ENCODE measurements at places on chromosomes 5 and 9.

DNA sequence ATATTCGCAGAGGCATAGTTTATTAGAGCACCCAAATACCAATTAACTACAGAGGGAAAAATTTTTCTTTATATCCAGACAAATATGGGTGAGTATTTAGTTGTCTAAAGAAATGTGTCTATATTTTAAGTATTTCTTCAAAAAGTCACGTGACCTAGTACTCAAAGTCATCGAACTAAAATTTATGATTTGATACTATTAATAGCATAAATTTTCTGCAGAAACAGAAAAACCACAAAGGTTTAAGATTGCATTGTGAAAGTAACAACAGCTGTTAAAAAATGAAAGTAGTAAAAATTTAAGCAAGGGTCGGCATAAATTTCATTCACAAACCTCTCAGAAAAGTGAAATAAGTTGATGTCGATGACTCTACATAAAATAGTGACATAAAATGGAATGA lies 323.9 kb upstream of the RORB start:
- no peak for DNase-seq

DNA sequence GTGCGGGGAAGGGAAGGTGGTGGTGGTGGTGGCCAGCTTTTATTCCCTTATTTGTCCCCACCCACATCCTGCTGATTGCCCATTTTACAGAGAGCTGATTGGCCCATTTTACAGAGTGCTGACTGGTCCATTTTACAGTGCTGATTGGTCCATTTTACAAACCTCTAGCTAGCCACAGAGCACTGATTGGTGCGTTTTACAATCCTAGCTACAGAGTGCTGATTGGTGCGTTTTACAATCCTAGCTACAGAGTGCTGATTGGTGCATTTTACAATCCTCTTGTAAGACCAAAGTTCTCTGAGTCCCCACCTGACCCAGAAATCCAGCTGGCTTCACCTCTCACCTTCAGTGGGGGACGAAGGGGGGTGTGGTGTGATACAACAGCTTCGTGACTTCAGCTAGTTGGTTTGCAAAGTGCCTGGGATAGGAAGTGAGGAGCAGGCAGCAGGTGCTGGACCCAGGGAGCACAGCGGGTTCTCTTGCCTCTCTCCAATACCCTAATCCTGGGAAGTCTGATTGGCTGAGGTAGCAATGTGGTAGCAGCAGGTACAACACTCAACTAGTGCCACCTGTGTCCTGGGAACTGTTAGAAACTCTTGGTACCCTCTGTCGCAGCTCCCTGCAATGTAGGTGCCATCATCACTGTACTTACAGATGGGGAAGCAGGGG lies 92.1 kb downstream of the BARX1 start:
- no peak for DNase-seq

- DNase-seq: peak; percentile 43
Measured at GRCh38 chr9:126309427-126310189, 17.0 kb upstream of the MVB12B start.

DNA sequence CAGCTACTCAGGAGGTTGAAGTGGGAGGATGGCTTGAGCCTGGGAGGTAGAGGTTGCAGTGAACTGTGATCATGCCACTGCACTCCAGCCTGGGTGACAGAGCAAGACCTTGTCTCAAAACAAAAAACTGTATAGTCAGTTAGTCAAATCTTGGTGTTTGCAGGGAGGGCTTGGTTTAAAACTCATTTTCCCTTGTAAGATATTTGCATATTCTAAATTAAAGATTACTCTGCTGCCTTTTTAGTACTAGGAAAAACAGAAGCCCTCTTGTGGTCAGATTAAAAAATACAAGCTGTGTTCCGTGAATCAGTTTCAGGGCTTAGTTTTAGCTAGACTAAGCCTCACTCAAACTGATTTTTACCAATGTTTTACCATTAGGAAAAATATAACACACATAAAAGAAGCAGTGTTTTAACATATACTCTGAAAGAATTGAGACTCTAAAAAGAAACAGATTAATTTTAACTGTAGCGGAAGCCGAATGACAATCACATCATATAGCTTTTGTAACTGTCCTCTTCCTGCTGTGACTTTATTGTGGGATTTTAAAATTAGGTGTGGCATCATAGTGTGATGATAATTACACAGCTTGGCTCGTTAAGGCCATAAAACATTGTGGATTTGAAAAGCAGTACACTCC lies 84.9 kb upstream of the BASP1 start:
- DNase-seq: peak; percentile 41

- no peak for DNase-seq
Measured at GRCh38 chr5:111017731-111018130, 53.8 kb upstream of the TSLP start.

GRCh38 chr9:107739601-107740082 lies 250.1 kb upstream of the KLF4 start:
- no peak for DNase-seq

- DNase-seq: no peak
Measured at GRCh38 chr5:90613918-90614504, 55.4 kb downstream of the ADGRV1 start.

- no peak for DNase-seq
Measured at GRCh38 chr9:10015755-10016154, 597.0 kb downstream of the PTPRD start.

DNA sequence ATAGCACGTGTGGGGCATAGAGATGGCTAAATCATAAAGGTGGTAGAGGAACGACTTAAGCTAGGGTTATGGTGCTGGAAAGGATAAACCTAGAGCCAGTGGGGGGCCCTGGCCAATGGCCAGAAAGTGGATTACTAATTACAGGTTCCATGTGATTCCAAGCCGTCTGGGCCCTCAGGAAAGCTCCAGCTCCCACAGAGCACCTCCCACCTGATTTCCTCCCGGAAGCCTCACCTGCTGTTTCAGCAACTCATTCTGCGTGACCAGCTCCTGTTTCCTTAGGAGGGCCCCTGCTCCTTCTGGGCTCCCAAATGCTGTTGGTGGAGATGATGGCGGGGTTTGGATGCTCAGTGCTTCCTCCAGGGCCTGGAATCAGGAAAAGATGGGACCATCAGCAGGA lies 16.2 kb downstream of the GPX3 start:
- no peak for DNase-seq

DNA sequence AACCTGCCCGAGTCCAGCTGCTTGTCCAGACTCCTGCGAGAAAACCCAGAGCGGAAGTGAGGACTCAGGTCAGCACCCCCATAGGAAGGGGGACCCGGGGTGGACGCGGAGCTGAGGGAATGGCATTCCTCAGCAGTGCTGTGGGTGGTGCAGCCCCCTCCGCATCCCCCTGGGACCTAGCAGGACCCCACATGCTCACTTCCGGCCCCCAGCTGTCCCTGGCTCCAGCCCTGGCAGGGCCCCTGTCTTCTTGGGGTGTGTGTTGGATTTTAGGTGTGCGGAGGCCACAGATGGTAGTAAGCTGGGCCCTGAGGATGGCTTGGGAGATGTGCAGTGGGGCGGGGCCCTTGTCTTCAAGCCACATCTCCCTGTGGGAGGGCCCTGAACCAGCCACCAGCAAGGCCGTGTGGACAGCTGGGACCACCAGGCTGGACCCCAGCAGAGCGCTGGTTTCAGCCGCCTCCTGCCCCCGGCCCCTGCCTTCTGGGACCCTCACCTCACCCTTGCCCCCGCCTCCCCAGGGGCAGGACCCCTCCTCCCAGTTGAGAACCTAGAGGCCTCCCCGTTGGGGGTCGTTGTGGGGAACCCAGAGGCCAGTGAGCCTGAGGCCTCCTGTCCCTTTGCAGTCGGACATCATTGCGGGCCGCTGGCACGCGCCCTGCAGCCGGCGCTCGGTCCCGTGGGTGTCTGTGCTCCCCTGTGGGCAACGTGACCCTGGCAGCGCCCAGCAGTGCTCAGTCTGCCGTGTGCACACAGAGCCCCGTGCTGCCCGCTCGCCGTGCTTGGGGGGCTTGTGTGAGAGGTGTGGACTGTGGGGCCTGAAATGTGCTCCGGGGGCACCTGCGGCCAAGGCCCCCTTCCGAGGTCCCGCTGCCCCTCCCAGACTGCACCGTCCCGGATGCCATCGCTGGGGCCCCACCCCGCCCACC lies 10.8 kb upstream of the SLC9A3 start:
- DNase-seq: no peak

DNA sequence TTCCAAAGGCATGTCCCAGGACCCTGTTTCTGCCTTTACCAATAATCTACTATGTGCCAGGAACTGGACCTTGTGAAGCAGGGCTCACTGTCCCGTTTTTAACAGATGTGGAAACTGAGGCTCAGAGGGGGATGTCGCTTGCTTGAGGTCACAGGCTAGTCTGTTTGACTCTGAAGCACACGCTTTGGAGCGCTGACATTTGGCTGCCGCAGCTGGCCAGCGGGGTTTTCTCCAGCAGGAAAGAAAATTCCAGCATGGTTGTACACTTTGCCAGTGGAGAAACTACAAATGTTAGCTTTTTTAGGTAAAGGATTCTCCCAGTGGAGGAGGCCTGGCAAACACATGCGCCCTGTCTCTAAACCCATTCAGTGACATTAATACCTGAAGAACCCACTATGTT lies 50.5 kb downstream of the SH3PXD2B start:
- DNase-seq: no peak

DNA sequence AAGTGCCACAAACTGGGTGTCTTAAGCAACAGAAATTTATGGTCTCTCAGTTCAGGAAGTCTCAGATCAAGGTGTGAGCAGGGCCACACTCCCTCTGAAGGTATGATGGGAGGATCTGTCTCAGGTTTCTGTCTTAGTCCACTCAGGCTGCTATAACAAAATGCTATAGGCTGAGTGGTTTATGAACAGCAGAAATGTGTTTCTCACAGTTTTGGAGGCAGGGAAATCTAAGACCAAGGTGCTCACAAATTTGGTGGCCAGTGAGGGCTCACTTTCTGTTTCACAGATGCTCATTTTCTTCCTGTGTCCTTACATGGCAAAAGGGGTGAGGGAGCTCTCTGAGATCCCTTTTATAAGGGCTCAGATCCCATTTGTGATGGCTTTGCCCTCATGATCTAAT lies 281.4 kb downstream of the CWC27 start:
- DNase-seq: no peak

- no peak for DNase-seq
Measured at GRCh38 chr5:137800700-137801411, 46.7 kb upstream of the HNRNPA0 start.

DNA sequence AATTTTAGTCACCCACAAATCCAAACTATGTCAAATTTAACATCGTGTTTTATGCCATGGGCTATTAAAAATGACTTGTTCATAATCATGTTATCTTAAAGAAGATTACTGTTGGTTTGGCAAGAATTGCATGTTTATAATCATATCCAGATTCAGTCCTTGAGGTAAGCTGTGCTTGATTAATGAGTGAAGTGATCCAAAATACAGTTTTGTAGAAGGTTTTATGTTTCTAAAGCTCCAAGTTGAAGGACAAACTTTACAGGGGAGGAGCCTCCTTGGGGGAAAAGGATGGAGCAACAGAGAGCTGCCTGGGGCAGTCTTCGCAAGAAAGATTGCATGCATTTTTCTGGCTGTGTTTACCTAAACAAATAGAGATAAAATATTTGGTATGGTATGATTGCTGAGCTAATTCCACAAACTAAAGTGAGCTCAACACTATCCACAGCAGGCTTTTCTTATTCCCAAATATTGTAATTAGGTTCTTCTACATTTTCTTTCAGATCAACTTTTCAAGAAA lies 189.5 kb upstream of the TYRP1 start:
- DNase-seq: no peak

GRCh38 chr5:156893517-156893916 lies 43.4 kb downstream of the PPP1R2B start:
- no peak for DNase-seq

DNA sequence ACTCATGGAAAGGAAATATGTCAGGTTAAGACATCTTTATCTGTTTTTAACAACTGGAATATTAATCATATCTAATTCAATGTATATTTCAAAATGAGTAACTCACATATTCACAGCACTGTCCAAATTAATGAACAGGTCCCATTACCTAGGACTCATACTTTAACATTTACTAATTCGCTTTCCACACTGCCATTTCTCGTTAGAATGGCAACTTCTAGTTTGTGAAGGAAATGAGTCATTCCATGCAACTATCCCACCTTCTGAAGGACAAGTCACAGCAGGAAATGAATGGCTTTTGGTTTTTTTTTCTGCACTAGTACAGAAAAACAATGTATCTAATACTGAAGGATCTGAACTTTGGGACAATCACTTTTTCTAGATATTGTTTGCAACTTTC lies 24.6 kb upstream of the IFNK start:
- DNase-seq: peak; percentile 55

DNA sequence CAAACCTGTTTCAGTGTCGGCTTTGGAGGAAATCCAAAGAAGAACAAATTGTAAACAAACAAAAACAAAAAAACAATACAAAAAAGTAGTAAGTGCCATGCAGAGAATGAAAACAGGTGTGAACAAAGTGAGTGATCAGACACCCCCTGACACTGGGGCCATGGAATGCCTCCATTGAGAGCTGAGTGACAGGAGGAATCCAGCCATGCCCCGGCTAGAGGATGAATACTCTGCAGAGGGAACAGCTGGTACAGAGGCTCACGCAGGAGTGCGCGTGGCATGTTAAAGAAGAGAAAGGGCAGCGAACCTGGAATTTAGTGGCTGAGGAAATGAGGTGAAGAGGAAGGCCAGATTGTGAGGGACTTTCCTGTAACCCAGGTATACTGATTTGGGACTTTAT lies 15.5 kb upstream of the CCNJL start:
- DNase-seq: no peak

- no peak for DNase-seq
Measured at GRCh38 chr5:177973066-177973635, 22.9 kb downstream of the PROP1 start.

- peak; percentile 34 for DNase-seq
Measured at GRCh38 chr5:157459715-157460599, at the start of gene NIPAL4. TSS of gene NIPAL4 (plus strand) at chr5:157460213. CDS start at chr5:157460321, 108 bp downstream.

- no peak for DNase-seq
Measured at GRCh38 chr5:90518661-90519060, 10.7 kb downstream of the LYSMD3 start.

DNA sequence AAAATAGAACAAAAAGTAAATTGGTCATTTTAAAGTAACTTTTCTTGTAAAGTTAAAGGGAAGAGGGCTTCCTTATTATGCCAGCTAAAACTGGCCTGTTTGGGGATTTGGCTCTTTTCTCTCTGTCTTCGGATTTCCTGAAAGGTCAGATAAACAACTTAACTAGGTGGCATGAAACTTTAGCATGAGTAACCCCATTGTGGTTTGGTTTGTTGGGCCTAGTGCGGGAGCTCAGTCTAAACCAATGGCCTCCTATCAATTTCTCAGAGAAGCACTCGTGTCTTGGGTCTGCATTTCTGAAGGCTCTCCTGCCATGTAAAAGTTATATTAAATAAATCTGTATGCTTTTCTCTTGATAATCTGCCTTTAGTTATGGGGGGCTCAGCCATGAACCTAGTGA lies 48.5 kb upstream of the ANKH start:
- no peak for DNase-seq

DNA sequence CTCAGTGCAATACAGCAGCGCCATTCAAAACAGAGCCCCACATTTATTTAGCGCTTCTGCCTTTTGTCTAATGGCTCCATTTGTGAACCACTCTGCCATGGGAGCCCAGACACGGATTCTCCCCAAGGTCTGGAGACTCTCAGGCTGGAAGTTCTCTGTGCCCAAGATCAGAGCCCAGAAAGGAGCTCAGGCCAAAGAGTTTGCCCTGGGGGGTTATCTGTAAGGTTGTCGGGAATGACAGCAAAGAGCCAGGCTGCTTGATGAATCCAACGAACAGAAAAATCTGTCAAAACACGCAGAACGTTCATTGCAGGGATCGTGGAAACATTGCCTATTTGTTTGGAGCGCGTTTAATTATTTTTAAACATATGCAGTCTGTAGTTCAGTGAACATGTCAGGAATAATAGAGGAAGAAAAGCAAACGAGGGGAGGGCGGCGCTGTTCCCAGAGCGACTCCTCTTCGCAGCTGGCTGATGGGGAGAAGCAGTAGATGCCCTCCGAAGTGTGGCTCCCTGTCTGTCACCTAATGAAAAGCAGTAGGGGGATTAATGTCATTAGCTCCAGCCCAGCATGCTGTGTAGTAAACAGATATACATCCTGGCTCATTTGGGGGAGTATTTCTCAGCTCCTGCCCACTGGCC lies 464.9 kb upstream of the MPDZ start:
- no peak for DNase-seq

All from NB4 (cell line).